ENCODE measurements at places on chromosomes 5 and 9. TPM values are rescaled to one million over a fixed set of nuclear protein-coding genes. Genes with fewer than 3 reads are reported as not detected.

DNA sequence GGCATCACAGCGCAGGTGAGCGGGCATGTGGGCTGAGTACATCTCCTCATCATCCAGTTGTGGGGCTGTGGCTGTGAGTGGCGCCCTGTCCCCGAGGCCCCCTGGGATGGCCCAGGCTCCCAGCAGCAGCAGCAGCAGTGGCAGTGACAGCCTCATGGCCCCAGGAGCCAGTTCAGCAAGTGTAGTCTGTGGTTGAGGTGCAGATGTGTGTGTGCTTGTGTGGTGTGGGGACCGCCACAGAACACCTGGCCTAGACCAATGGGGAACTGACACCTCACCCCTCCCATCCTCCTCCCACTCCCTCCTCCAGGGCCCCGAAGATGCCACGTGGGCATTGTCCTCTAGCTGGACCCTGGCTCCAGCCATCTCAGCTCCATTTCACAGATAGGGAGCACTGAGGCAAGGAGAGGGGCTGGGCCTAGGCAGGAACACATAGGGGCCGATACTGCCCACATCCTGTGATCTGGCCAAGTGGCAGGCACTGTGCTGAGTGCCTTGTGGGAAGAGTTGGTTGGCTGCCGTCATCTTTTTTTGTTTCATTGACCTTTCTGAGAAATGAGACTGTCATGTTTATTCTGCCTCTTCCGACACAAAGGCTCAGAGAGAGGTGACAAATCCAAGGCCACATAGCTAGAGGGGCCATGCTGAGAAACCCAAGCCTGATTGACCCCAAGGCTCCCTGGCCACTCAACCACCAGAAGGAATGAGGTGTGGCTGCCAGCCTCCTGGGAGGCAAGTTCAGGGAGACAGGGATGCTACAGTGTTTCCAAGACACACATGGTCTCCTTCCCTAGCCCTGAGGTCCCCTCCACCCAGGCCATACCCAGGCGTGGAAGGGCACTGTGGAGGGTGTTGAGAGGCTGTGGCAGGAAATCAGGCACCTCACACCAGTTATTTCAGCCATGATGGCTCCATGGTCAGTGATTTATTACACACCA, at the start of gene MZB1:
MZB1 (minus strand) TSS at position 213 of the 938 bp plus-strand sequence; CDS start at position 156, 57 bp downstream.
- no peak for DNase-seq

DNA sequence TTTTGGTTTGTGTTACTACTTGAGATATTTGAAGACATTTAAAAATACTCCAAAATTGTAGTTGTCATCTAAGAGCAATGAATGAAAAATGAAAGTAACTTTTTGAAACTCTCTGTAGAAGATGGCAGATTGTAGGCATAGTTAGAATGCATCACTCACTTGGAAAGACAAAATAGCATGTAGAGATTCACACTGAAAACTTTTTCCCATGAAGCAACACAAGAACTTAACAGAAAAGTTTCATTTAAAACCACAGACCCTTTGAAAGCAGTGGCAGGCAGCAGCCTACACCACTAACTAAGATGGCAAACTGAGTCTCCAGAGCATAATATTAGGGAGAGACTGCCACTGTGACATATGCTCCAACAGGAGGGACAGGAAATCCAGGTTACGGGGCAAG, 18.9 kb upstream of the FAM174A start:
- no peak for DNase-seq

DNA sequence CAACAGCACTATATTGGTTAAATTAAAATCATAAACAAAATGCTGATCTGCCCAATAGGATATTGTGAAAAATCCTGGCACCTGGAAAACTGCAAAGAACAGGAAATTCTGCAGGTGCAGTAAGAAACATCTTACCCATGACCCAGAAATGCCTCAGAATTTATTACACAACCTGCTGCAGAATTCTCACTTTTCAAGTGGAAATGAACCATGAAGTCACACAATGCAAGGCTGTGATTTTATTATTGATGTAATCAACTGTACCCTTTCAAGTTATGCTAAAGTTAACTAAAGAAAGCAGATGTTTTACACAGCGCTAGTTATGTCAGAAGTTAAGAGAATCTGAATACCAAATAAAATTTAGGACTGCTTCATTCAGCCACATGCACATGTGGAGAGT, 6.0 kb downstream of the STRBP start:
- DNase-seq, result no peak

DNA sequence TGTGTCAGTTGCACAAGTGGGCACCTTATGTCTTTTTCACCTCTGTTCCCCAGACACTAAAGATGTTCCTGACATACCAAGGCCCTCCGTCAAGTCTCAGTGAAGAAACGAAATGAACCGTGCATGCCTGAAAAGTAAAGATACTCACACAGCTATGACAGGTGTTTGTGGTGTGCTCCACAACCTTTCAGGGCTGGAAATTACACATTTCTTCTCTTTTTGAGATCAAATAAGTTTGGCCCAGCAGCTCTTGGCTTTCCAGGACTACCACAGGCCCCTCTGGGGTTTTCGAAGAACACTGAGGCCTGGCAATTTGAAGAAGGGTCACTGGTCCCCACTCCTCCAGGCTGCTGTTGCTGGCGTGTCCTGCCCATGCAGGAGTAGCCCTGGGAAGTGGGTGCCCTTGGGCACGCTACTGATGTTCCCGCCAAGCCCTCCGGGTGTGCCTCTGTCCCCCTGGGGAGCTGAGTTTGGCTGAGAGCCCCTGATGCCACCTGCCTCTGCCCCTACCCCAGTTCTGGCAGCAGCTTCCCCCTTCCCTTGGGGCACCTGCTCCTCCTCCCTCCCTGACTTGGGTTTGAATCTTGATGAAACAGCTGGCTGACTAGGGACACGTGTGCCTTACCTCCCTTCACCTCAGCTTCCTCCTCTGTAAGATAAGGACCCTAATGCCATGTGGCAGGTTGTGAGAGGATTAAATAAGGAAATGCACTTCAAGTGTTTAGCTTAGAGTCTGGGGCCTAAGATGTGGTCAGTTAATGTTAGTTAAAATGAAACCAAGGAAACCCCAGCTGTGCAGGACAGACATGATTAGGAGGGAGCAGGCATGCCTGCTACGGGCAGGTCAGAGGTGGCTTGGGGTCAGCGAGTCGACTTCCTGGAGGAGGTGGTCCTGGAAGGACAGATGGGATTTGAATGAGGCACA, 49.1 kb upstream of the GADD45G start:
- DNase-seq, result no peak

- no peak for DNase-seq
Observed at GRCh38 chr9:137458194-137459151, 661 bp downstream of the NSMF start.

GRCh38 chr5:9176641-9177040, 369.2 kb downstream of the SEMA5A start:
- DNase-seq, result no peak

- DNase-seq, result no peak
Observed at GRCh38 chr5:83672646-83673045, 48.0 kb downstream of the HAPLN1 start.

GRCh38 chr5:81402192-81402930, 8.4 kb upstream of the ACOT12 start:
- no peak for DNase-seq

- DNase-seq, result no peak
Observed at GRCh38 chr9:87512311-87512710, 14.6 kb downstream of the DAPK1 start.

GRCh38 chr5:171999877-172000276, 6.6 kb downstream of the FBXW11 start:
- no peak for DNase-seq

DNA sequence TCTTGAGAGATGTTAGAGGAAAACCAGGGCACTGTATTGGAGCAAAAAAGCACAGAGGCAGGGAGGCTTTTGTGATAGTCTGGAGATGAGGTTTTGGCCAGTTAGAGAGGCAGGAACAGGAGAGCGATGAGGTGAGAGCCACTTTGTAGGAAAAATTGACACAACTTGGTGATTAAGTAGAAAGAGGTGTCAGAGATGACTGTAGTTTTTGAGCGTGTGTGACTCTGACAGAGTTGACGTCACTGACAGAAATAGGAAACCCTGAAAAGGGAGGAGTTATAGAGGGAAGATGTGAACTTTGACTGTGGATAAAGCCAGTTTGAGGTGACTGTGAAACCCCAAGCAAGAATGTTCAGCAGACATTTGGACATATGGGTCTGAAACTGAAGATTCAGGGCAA, 15.7 kb downstream of the NFX1 start:
- no peak for DNase-seq

- no peak for DNase-seq
Observed at GRCh38 chr9:19643875-19644274, 145.0 kb downstream of the SLC24A2 start.

- no peak for DNase-seq
Observed at GRCh38 chr9:87973730-87974292, 522 bp downstream of the CDK20 start.

GRCh38 chr9:89883401-89884341, 278.9 kb downstream of the GADD45G start:
- DNase-seq, result no peak

- no peak for DNase-seq
Observed at GRCh38 chr9:115106642-115107041, 11.3 kb downstream of the TNC start.

- peak; percentile 53 for DNase-seq
Observed at GRCh38 chr9:28120184-28120583, 546.9 kb upstream of the C9orf72 start.

- DNase-seq, result peak; percentile 64
Observed at GRCh38 chr5:124906339-124907097, 160.1 kb upstream of the ZNF608 start.

DNA sequence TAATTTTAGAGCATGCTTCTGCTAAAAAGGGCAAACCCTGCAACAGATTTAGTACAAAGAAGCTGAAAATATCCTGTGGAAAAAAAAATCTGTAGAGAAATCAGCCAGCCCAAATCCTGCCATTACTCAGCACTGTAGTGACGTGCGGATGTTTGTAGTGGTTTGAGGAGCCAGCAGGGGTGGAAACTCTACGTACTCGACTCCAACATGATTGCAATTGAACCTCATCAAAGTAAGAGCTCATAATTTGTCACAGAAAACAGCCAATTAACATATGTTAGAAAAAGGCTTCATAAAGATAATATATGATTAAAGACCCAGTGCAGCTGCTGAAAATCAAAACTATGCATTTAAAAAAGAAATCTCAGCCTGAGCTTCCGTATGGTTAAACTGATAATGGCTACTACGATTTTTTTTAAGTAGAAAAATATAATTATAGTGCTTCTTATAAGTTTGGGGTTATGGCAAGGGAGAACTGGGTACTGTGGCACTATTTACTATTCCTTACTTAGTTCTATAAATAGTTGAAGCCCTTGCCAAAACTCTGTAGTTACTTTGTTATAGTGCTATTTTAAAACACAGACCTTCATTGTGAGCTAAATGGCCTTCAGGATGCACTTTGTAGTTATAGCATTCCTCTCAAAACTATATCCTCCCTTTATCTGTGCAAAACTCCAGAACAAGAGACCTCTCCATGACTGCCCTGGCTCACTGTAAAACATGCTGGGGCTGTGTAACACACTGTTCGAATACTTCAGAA, 49.4 kb downstream of the MEF2C start:
- DNase-seq, result peak; percentile 42

Gene SLC36A3
- not detected for total RNA-seq

Gene AGXT2
- not detected for total RNA-seq

Gene SIT1
- total RNA-seq, result 0.48 TPM

Gene FREM1
- 53.2 TPM for total RNA-seq

Gene GDA
- total RNA-seq, result 5.4 TPM

Gene SEMA5A
- 78.6 TPM for total RNA-seq

Gene NKD2
- 1.3 TPM for total RNA-seq

Data from urinary bladder (tissue), 4 donors.